Large intestine (tissue), 12 donors: ENCODE measurements at places on chromosomes 16 and 17. TPM values are rescaled to one million over a fixed set of nuclear protein-coding genes. Genes with fewer than 3 reads are reported as not detected.
A peak's percentile ranks its signal among the peaks of the same experiment; 100 is the strongest.

DNA sequence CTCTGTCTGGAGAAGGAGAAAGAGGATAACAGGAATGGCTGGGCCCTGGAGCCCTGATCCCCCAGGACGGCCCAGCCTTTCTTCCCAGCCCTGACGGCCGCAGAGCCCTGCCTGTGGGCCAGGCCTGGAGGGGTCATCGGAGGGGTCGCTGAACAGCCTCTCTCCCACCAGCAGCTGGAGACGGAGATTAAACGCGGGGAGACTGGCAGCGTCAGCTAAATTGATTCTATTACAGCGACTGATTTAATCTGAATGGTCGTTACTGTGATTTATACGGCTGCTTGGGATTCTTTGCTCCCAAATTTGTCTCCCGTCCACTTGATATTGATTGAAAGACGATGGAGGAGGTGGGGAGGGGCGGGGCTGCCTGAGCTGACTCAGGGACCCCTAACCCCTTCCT is 7.1 kb upstream of the CDH15 start:
- H3K4me3 ChIP-seq: no peak overlapping the region
- H3K27ac ChIP-seq: no peak overlapping the region
- no peaks in the 10 kb centered on the region for H3K36me3 ChIP-seq

GRCh38 chr16:10280262-10281170 is 98.3 kb upstream of the GRIN2A start:
- DNase-seq: no peak
- no peaks in the 10 kb centered on the region for H3K36me3 ChIP-seq
- no peak overlapping the region for H3K27ac ChIP-seq

DNA sequence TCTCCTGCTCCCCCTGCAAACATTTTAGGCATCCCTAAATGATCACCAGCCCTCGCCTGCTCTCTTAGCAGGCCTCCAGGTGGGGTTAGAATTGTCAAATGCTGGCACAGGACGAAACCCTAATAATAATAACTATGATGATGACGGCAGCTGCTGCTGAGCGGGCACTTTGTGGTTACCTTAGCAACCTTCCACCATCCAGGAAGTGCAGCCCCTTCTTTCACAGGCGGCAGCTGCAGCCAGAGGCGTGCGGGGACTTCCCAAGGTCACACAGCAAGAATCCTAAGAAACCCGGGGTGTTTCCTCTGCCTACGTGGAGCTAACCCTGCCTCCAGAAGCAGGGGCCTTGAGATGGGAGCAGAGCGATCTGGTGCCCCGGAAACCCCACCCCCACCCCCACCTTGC is 22.4 kb upstream of the EIF1 start:
- no peaks in the 10 kb centered on the region for H3K27me3 ChIP-seq
- no peaks in the 10 kb centered on the region for H3K36me3 ChIP-seq
- H3K4me1 ChIP-seq: peaks cover 13% of the 10 kb centered on the region
- H3K4me3 ChIP-seq: peak overlapping the region; percentile 47
- peak; percentile 41 for DNase-seq
- peak overlapping the region; percentile 60 for H3K27ac ChIP-seq

GRCh38 chr17:4516735-4517134 is 18.1 kb downstream of the SPNS2 start:
- H3K36me3 ChIP-seq: no peaks in the 10 kb centered on the region
- peaks cover 8% of the 10 kb centered on the region for H3K4me1 ChIP-seq
- H3K27me3 ChIP-seq: no peaks in the 10 kb centered on the region
- peak overlapping the region; percentile 2 for H3K27ac ChIP-seq
- no peak overlapping the region for H3K4me3 ChIP-seq
- DNase-seq: no peak

GRCh38 chr16:82580298-82580890 is 46.4 kb upstream of the CDH13 start:
- no peaks in the 10 kb centered on the region for H3K36me3 ChIP-seq
- no peaks in the 10 kb centered on the region for H3K27me3 ChIP-seq
- no peak overlapping the region for H3K4me3 ChIP-seq
- H3K27ac ChIP-seq: no peak overlapping the region

- no peaks in the 10 kb centered on the region for H3K27me3 ChIP-seq
- peak; percentile 95 for DNase-seq
- H3K36me3 ChIP-seq: no peaks in the 10 kb centered on the region
- no peak overlapping the region for H3K4me3 ChIP-seq
- peaks cover 10% of the 10 kb centered on the region for H3K4me1 ChIP-seq
- H3K27ac ChIP-seq: peak overlapping the region; percentile 27
Observed at GRCh38 chr17:72822358-72823023, 270.0 kb downstream of the SLC39A11 start.

- no peaks in the 10 kb centered on the region for H3K36me3 ChIP-seq
- H3K27ac ChIP-seq: no peak overlapping the region
- no peak for DNase-seq
- no peaks in the 10 kb centered on the region for H3K4me1 ChIP-seq
- no peaks in the 10 kb centered on the region for H3K27me3 ChIP-seq
Observed at GRCh38 chr16:47990676-47991075, 165.1 kb downstream of the ABCC12 start.

DNA sequence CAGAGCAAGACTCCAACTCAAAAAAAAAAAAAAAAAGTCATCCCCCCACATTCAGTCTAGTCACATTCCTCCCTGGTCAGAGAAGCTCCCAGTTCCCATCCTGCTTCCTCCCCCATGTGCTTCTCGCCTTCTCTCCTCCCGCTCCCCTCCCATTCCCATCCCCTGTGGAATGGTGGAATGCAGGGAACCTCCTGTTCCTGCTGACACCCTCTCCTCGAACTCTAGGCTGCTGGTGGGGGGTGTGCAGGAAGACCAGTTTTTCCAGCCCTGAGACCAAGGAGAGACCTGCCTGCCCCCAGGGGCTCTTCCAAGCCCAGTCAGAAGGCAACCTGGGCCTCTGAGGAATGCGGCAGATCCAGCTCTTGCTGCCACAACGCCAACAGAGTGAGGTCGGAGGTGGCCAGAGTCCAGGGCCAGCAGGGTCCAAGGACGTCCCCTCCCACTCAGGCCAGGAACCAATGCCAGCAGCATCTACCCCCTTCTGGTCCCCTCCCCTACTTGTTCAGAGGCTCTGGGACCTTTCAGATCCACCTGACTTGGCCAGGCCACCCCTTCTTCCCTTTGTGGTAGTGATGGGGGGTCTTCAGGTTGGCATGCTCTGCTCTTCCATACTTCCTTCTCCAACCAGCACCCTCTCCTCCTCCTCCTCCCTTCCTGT is 39.3 kb upstream of the TAC4 start:
- peaks cover 36% of the 10 kb centered on the region for H3K27me3 ChIP-seq
- DNase-seq: peak; percentile 89
- no peaks in the 10 kb centered on the region for H3K36me3 ChIP-seq
- H3K27ac ChIP-seq: peak overlapping the region; percentile 27
- peaks cover 30% of the 10 kb centered on the region for H3K4me1 ChIP-seq
- no peak overlapping the region for H3K4me3 ChIP-seq

DNA sequence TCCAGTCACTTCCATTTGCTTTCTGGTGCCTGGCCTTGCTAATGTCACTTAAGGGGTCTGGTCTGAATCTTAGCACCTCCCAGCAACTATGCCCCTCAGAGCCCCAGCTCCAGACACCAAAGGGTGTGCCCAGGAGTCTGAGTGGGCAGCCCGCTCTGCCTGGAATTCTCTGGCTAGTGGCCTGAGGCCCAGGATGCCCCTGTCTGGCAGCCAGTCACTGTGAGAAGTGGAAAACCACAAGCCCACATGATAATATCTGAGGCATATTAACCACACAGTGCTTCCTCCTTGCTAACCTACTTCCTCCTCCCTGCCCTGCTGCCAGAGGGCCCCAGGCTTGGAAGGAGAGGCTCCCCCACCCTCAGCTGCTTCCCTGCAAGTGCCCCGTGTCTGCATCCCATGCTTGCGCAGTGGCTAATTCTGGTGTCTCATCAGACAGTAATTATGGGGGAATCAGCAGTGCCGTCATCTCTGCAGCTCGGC is 14.0 kb downstream of the SRCIN1 start:
- peaks cover 3% of the 10 kb centered on the region for H3K27me3 ChIP-seq
- H3K36me3 ChIP-seq: no peaks in the 10 kb centered on the region
- H3K27ac ChIP-seq: no peak overlapping the region
- no peak for DNase-seq
- no peak overlapping the region for H3K4me3 ChIP-seq

- peaks cover 16% of the 10 kb centered on the region for H3K36me3 ChIP-seq
- peaks cover 5% of the 10 kb centered on the region for H3K4me1 ChIP-seq
- peak overlapping the region; percentile 86 for H3K4me3 ChIP-seq
- peak overlapping the region; percentile 81 for H3K27ac ChIP-seq
- no peaks in the 10 kb centered on the region for H3K27me3 ChIP-seq
Observed at GRCh38 chr16:1413684-1414531, 596 bp downstream of the UNKL start.

GRCh38 chr16:18834864-18835263 is 33.5 kb upstream of the ARL6IP1 start:
- H3K27ac ChIP-seq: no peak overlapping the region
- H3K4me3 ChIP-seq: no peak overlapping the region
- no peaks in the 10 kb centered on the region for H3K4me1 ChIP-seq
- DNase-seq: no peak
- H3K27me3 ChIP-seq: no peaks in the 10 kb centered on the region
- peaks cover 79% of the 10 kb centered on the region for H3K36me3 ChIP-seq

DNA sequence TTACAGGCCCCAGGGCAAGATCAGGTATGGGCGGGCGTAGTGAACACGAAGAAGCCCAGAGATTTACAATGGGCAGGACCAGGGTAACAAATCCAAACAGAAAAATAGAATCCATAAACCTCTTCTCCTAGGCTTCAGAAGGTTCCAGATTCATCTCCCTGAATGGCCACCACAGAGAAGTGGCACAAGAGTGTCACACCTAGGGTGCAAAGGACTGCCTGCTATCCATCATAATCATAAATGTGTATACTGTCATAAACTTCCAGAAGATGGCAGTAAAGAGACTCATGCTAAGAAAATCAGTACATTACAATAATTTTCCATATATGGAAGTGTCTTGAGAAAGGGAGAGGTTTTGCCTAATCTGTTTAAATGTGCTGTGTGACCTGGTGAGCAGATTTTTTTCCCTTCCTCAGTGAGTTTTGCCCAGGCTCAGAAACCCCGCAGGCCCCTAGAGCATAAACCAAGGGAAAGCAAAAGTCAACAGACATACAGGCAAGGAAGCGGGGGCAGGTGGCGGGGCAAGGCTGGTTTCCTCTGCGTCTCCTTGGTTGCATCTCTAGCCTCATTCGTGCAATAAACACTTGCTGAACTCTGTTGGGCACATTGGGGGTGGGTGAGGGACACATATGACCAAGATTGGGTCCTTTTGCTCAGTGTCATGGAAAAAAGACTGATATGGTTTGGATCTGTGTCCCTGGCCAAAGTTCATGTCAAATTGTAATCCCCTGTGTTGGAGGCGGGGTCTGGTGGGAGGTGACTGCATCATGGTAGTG is 92.0 kb upstream of the CDH5 start:
- DNase-seq: no peak
- H3K27ac ChIP-seq: no peak overlapping the region
- H3K4me1 ChIP-seq: no peaks in the 10 kb centered on the region
- H3K4me3 ChIP-seq: no peak overlapping the region
- peaks cover 16% of the 10 kb centered on the region for H3K27me3 ChIP-seq

DNA sequence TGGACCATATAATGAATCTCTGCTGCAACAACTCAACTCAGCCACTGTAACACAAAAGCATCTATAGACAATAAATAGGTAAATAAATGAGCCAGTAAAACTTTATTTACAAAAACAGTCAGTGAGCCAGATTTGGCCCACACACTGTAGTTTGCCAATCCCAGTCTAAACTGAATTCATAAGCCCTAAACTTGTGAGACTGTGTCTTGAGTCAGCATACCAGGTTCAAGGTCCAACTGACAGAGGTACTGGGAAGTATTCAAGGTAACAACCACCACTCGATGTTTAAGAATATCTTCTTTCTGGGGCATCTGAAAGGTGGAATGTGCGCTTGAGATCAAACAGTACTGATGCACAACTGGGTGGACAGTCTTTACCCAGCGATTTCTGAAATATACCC is 94.2 kb downstream of the HELZ start:
- peaks cover 26% of the 10 kb centered on the region for H3K36me3 ChIP-seq
- H3K4me3 ChIP-seq: no peak overlapping the region
- H3K27me3 ChIP-seq: no peaks in the 10 kb centered on the region

DNA sequence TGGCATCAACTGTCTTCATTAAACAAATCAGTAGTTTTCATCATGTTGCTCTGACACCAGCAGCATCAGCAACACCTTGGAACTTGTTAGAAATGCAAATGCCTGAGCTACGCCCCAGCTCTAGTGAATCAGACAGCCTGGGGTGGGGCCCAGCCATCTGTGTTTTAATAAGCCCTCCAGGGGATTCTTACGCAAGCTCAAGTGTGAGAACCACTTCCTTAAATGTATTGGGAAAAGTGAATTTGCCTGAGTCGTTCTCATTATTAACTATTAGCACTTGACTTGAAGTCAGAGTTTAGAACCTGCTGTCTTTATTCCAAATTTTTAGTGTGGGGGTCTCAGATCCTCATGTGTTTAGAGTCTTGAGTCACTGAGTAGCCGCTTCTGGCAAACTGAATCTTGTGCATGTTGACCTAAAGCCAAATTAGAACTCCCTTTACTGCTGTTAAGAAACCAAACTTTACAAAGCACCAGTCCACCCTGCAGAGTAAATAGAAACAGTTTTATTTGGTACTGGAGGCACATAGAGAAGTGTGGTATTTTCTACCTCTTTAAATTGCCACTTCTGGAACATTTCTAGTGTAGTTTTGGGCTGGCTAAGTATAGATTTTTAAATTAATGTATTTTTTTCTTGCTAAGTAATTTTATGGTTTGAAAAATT is 137.4 kb upstream of the COX10 start:
- no peaks in the 10 kb centered on the region for H3K36me3 ChIP-seq
- no peaks in the 10 kb centered on the region for H3K27me3 ChIP-seq
- H3K4me1 ChIP-seq: no peaks in the 10 kb centered on the region
- H3K4me3 ChIP-seq: no peak overlapping the region
- no peak for DNase-seq

- no peaks in the 10 kb centered on the region for H3K27me3 ChIP-seq
- no peak for DNase-seq
- no peak overlapping the region for H3K4me3 ChIP-seq
- no peak overlapping the region for H3K27ac ChIP-seq
Observed at GRCh38 chr17:20273741-20274500, 193.4 kb downstream of the LGALS9B start.

DNA sequence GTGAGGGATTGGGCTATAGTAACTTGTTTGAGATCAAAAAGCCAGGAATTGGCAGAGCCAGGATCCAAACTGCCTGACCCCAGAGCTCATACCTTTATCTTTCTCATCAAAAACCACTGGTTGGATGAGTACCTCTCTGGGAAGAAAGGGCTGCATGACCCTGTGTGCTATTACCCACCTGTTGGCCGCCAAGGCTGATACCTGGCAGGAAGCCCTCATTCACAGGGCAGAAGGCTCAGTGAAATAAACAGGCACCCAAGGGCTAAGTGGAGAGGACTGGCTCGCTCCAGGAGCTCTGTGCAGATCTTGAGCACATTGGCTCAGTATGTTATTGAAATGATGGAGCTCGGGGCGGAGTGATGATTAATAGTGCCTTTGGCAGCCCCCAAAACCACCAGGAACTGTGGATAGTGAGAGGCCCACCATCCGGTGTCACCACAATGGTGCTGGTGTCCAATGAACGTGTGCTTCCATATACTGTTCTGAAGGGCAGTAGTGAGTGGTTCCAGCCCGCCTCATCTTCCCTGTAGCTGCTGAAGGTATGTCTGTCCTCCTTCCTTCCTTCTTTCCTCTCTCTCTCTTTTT is 197.6 kb downstream of the MSI2 start:
- no peak for DNase-seq
- no peak overlapping the region for H3K27ac ChIP-seq
- H3K27me3 ChIP-seq: no peaks in the 10 kb centered on the region
- H3K4me3 ChIP-seq: no peak overlapping the region
- peaks cover 2% of the 10 kb centered on the region for H3K4me1 ChIP-seq

The KCNH6 gene
- polyA plus RNA-seq: 6.9 TPM

The SP2 gene
- 17.9 TPM for polyA plus RNA-seq

The RABEP2 gene
- 30.6 TPM for polyA plus RNA-seq

The EPN3 gene
- 3.3 TPM for polyA plus RNA-seq

The MRPL45 gene
- 54.9 TPM for polyA plus RNA-seq

The RAB34 gene
- 82.8 TPM for polyA plus RNA-seq

The CCL8 gene
- 0.39 TPM for polyA plus RNA-seq

The PRSS27 gene
- 1.3 TPM for polyA plus RNA-seq

The IGSF6 gene
- 7.4 TPM for polyA plus RNA-seq
